ENCODE measurements at places on chromosomes 5 and 9.

DNA sequence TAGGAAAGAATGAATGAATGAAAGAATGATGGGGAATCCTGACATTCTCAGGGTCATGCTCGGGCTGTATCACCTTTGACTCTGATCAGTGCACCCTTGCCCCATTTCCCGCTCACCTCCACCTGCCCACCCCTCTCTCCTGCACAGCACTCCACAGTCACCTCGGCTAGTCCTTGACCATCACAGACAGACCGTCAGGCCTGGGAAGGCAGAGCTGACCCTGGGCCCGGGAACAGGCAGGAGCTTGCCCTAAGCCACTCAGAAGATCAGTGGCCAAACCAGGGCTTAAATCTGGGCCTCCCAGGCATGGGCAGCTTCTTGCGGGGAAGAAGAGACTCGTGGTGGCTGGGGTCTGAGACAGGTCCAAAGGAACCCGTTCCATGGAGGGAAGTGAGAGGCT is 3.6 kb downstream of the ST6GALNAC6 start:
- no peak for DNase-seq

DNA sequence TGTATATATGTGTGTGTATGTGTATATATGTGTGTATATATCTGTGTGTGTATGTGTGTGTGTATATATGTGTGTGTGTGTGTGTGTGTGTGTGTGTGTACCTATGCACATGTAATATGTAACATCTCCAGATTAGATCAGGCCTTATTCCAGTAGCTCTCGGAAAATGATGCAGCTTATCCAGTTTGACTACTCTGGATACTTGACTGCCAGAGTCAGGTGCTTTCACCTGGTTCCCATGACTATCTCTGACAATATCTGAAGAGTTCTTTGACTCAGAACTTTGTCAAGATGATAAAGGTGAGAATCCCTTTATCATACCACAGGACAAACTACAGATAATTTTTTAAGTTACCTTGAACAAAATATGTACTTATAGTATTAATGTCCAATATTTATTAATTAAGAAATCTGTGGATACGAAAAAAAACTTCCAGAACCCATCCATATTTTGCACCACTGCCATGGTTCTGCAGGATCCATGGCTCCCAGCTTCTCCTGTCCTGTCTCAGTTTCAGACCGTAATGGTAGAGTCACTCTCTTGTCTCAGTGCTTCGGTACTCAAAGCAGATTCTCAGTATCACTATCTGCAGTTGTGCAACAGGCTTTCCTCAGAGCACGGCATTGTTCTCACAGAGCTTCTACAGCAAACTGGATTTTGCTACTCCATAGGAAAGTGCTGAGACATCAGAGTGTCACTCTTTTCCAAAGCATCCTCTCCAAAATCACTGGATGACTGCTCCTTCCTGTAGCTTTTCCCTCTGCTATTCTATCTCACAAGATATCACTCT is 164.4 kb upstream of the SLC12A2 start:
- DNase-seq, result no peak

DNA sequence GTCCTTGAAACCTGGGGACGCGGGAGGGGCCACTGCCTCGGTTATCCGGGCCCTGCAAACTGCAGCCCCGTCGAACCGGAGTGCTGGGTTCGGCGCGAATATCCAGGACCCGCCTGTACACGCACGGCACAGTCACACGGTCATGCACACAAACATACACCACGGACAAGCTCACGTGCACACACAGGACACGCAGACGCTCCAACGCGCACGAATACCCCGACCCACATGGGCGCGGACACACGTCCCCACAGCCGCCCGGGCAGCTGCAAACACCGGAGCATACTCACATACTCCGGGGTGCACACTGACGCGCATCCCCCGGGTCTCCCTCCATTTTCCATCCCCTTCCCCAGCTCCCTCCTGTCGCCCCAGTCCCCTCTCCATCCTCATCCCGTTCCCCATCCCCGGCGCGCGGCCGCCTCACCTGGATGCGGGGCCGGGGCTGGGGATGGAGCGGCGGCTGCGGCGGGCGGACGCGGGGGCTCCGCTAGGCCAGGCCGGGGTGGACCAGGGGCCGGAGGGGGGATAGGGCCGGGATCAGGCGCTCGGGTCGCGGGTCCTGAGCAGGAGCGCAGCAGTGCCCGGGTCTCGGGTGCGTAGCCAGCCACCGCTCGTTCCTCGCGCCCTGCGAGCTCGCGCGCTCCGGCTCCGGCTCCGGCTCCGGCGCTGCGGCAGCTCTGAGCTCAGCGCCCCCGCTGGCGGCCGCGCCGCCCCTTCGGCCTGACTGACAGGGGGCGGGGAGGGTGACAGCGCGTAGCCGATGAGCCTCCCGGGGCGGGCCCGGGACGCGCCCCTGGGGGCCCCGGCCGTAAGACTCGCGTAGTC is at the start of the genes EIF4E1B and SNCB:
EIF4E1B (plus strand) TSS at position 823 of the 828 bp plus-strand sequence. CDS start 12,113 bp downstream, outside the sequence.
SNCB (minus strand) TSS at position 682 of the 828 bp plus-strand sequence. CDS start 880 bp downstream, outside the sequence.
- DNase-seq, result no peak

DNA sequence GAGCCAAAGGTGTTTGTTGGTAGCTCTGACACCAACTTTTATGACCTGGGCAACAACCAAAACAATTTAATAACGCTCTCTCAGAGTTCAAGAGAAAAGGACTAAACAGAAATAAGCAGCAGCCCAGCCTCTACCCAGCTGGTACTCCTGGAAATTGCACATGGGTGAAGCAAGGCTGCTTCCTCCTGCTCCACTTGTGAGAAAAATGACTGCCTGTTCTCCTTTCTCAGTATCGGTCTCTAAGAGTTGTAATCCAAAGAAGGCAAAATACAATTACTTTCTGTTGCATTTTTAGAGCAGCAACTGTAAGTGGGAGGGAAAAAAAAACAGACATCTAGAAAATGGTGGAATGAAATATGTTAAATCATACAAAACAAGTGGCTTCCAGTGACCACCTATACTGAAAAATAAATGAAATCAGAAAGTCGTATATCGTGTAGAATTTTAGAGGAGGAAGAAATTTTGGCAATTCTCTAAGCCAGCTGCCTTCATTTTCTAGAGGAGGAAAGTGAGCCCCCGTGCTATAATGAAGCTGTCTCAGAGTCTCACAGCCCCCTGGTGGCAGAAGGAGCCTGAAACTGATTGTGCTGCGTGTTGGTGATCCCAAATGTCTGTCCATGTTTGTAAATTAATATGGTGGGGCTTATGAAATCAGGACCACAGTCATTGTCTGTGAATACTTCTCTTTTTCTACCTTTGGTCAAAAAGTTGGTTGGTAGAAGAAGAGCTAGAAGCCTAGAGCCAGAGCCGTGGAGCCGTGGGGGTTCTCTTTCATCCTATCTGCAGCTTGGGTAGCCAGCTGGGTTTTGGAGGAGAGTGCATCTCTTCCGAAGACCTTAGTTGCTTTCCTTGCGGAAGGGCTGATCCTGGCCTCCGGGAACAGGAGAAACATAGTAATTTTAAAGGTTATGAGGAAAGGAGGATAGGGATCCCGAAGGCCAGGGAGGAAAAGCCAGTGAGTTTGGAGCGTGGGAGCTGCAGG is 139.9 kb downstream of the PIP5K1B start:
- DNase-seq, result no peak
